ENCODE measurements at places on chromosomes 4 and X.

GRCh38 chr4:108943976-108944591 is 181.2 kb upstream of the ETNPPL start:
- no peak for DNase-seq

DNA sequence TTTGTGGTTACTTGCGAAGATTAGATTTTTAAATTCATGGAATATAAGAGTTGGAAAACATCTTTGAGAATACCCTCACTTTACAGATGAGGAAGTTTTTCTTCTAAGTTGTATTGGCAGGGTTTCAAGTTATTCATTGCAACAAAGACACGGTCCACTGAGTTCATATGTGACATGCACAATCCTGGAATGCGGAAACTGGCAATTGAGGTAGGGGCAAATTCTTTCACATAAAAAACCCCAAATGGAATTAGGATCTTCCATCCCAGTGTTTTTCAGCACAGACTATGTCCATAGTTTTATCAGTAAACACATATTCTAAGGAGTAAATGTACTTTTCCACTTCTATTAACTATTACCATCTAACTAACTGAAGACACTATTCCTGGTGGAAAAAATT is 81.8 kb upstream of the NAP1L5 start:
- DNase-seq: no peak

- no peak for DNase-seq
Observed at GRCh38 chr4:102546635-102547034, 45.5 kb downstream of the NFKB1 start.

DNA sequence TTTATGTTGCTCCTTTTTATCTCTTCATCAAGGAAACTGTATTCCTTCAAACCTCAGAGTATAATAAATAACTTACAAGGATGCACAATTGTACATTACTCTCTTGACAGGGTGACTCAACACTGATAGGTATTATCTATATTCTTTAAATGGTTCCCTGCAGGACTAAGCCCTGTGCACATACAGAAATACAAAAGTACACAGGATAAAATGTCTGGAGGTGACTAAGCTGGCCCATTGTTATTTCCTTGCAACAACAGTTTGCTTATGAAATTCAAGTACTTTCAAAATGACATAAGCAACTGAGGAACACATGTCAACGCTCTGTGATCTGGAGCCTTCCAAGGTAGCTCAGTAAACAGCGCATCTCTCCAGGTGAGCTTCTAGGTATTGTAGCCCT is 83.8 kb upstream of the RPL34 start:
- DNase-seq: no peak

DNA sequence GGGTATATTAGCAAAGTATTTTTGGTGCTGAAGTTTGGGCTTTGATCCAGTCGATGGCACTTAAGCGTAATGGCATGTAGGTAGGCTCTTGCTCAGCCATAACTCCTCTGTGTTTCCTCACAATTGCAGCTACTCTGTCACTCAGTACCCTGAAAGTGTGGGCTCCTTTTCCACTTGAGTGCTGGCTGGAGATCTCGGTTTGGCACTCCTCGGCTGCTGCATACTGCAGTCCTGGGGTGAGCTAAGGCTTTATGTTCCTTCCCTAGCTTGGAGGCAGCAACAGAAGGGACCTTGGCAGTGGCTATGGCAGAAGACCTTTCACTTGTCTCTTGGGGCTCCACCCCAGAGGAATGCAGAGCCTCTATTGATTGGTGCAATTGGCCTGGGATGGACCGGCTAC is 106.7 kb upstream of the GRXCR1 start:
- DNase-seq: no peak

DNA sequence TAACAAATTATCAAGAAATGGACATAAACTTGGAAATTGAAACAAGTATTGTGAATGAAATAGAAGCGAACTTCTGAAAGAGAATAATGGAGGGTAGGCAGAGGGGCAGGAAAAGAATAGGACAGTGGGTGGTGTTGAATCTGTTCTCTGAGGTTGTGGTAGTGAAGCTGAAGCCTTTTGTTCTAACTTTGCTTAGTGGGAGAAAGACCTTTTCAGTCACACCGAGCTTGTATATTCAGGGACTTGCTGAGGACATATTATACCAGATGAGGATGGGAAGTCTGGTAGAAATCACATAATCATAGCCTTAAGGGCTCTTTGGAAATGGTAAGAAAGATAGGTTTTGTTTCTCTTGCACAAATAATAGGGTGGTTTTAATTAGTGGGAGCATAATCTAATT is 115.4 kb upstream of the NDST4 start:
- DNase-seq: no peak

- DNase-seq: no peak
Observed at GRCh38 chrX:112085149-112085548, 2.6 kb upstream of the TRPC5 start.

- no peak for DNase-seq
Observed at GRCh38 chr4:53589511-53589910, 1.8 kb downstream of the LNX1 start.

- DNase-seq: peak; percentile 74
Observed at GRCh38 chr4:26028793-26029567, 115.0 kb downstream of the SMIM20 start.

DNA sequence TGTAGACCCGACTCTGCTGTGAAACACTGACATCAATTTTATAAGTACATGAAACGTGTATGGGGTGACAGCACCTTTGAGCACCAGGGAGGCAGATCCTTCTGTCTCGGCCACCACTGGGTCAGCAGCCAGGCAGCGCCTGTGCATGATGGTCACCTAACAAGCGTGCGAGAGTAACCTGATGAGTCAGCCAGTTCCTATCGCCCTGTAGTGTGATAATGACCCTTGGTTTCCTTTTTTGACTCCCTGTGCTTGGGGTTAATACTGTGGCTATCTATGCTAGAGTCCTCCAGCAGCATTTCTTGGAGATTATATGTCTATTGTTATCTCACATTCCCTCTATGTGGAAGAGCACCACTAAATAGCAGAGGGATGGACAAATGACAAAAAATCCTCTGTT is 101.6 kb downstream of the NPNT start:
- DNase-seq: no peak

- DNase-seq: no peak
Observed at GRCh38 chr4:141635736-141636081, 674 bp upstream of the IL15 start.
